Endodermal cell (in vitro differentiated cells): ENCODE measurements at places on chromosomes 1 and 21. TPM values are rescaled to one million over a fixed set of nuclear protein-coding genes. Genes with fewer than 3 reads are reported as not detected.

Gene FCGR3B
- not detected in 3 replicates for total RNA-seq

Gene LCE2A
- not detected in 3 replicates for total RNA-seq

Gene GPR37L1
- total RNA-seq = 0.28 TPM in 1 of 3 replicates, not detected in the others

Gene IFI44
- not detected in 2 replicates for total RNA-seq

Gene CHML
- total RNA-seq = 11.5 to 16.4 TPM (median 16.0 TPM) in 3 replicates
